Mesangial cell (primary cell): ENCODE measurements at places on chromosomes 12 and 14. TPM values are rescaled to one million over a fixed set of nuclear protein-coding genes. Genes with fewer than 3 reads are reported as not detected.

KRT78 gene
- total RNA-seq: not detected in 2 replicates

KLRB1 gene
- not detected in 2 replicates for total RNA-seq

GLT8D2 gene
- 2.1 and 10.9 TPM in 2 replicates for total RNA-seq

ADAM21 gene
- under 0.01 TPM in 1 of 2 replicates, not detected in the other for total RNA-seq

TULP3 gene
- total RNA-seq: 16.6 and 21.8 TPM in 2 replicates
